ENCODE measurements at places on chromosomes 6 and 20.

- DNase-seq: no peak
Observed at GRCh38 chr6:152170702-152171667, 363.5 kb downstream of the ESR1 start.

DNA sequence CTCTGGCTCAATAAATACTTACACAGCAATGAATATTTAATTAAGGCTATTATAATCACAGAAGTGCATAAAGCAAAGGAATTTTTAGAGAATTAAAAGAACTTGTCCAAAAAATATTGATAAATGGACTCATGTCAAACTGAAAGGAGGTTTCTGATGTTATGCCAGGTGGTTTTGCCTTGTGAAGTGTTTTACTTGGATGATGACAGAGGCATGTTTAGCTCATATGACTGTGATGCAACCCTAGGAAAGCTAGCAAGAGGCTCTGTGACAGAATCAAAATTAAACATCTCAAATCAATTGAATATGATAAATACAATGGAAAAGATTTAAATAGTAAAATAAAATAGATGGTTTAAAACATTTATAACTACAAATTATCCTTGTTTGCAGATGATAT is 137.3 kb downstream of the TMEM200A start:
- no peak for DNase-seq

DNA sequence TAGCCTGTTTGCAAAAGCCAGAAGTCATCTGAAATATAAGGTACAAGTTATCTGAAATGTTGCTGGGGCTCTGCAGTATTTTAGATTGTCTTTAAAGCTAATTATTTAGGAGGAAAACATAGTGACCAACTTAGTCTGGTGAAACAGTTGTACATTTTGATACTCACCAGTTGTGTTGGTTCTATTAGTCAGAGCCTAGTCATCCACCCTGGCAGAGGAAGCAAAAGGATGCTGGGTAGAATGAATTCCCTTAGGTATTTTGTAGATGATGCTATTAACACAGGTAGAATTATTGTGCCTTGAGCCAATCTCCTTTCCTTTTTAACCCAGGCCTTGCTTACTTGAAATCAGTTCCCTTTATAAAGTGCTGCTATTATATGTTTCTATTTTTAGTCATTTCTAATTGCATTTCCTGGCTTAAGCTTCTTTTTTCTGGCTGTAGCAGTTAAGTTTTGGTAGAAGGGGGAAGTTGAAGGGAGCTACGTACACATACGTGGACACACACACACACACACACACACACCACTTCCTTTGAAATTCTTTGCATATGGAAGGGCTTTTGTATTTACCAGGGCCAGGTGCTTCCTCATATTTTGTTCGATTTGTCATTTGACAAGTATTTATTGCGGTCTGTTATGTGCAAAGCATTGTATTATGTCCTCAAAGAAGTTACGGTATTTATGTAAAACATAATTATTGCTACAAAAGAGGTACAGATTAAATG is 82.4 kb downstream of the RTN4IP1 start:
- DNase-seq: no peak

- no peak for DNase-seq
Observed at GRCh38 chr6:84353459-84354423, 126.3 kb upstream of the CEP162 start.

DNA sequence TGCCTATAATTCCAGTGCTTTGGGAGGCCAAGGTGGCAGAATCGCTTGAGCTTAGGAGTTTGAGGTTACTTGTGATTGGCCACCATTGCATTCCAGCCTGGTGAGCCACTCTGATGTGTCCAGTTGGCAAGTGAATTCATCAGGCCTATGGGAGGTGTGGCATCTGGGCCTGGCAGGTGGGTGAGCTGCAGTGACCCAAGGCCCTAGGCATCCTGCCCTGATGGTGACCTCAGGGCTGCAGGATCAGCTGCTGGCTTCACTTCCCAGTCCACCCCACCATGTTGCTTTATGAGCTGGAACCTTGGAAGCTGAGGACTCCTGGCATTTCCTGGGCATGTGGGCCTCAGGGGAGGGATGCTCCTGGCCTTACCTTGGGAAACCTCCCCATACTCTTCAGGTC is 20.5 kb downstream of the RSPH9 start:
- DNase-seq: no peak

DNA sequence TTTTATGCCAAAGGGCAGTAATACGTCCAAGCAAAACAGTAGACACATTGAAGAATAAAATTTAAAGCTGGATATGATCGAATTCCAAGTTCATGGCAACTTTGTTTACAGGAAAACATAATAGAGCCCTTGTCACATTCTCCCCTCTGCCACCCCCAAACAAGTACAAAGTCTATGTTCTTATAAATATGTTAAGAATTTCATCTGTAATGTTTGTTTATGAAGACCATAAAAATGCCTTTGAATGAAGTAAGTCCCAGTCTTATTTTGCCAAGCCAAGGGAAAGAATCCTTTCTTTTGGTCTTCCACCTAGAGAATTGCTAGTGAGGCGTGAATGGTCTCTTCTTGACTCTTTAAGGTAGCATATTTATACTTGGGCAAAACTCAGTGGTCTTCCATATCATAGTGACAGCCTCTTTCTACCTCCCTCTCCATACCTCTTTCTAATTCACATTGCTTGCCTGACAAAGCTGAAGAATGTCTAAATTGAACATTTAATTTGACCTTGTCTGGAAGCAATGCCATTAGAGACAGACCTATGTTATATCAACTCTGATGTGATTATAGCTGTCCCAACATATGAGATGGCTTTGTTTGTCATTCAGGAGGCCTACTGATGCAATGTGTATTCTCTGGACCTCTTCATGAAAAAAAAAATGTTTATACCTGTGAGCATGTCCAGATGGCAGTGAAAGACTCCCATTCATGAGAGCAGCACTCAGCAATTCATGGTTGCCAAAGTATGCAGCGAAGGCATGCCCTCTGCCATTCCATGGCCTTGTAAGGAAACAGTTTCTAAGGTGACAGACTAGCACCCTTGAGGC is 70.6 kb upstream of the CCN2 start:
- DNase-seq: no peak

- DNase-seq: no peak
Observed at GRCh38 chr6:3813150-3813780, 35.9 kb upstream of the FAM50B start.

- DNase-seq: no peak
Observed at GRCh38 chr6:43764772-43765171, 5.2 kb upstream of the VEGFA start.

- DNase-seq: no peak
Observed at GRCh38 chr6:36078159-36078558, 50.6 kb downstream of the MAPK14 start.
